Epithelial cell of esophagus (primary cell): ENCODE measurements at places on chromosomes 11 and 22.

GRCh38 chr11:27148506-27148905, 107.9 kb downstream of the BBOX1 start:
- no peak for DNase-seq

GRCh38 chr11:44592125-44592940, 26.9 kb downstream of the CD82 start:
- no peak for DNase-seq

DNA sequence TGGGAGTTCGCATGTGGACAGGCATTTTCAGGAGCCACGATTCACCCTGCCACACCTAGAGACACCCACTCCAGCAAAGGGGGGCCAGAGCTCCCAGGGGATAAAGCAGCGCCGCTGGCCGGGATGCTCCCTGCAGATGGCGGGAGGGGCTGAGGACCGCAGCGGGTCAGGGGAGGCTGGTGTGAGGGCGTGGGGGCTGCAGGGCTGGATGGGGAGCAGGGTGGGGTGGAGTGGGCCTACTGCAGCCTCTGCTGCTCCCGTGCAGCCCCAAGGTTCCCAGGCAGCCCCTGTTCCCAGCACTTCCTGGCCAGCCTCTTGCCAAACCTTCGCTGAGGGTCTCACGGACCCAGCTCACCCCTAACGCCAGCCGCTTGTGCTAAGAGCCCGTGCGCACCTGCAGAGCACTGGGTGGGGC, 13.0 kb downstream of the MUC5B start:
- DNase-seq, result no peak

DNA sequence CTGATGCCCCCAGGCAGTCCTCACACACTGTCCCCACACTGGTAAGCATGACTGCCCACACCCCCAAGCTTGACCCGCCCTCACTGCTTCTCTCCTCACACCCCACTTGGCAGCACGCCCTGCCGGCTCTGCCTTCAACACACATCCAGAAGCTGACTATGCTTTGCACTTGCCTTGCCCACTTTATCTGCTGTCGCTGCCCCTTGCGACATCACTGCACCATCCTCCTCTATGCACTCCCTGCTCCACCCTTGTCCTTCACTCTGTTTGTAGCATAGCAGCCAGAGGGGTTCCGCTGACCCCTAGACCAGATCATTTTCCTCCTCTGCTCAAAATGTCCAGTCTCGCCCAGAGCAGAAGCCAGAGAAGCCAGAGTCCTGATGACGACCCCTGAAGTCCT, 25.3 kb upstream of the SLC25A1 start:
- DNase-seq, result no peak

GRCh38 chr11:75497788-75498409, 27.8 kb downstream of the GDPD5 start:
- DNase-seq, result no peak

GRCh38 chr22:29225422-29226090, 19.9 kb downstream of the EMID1 start:
- no peak for DNase-seq

DNA sequence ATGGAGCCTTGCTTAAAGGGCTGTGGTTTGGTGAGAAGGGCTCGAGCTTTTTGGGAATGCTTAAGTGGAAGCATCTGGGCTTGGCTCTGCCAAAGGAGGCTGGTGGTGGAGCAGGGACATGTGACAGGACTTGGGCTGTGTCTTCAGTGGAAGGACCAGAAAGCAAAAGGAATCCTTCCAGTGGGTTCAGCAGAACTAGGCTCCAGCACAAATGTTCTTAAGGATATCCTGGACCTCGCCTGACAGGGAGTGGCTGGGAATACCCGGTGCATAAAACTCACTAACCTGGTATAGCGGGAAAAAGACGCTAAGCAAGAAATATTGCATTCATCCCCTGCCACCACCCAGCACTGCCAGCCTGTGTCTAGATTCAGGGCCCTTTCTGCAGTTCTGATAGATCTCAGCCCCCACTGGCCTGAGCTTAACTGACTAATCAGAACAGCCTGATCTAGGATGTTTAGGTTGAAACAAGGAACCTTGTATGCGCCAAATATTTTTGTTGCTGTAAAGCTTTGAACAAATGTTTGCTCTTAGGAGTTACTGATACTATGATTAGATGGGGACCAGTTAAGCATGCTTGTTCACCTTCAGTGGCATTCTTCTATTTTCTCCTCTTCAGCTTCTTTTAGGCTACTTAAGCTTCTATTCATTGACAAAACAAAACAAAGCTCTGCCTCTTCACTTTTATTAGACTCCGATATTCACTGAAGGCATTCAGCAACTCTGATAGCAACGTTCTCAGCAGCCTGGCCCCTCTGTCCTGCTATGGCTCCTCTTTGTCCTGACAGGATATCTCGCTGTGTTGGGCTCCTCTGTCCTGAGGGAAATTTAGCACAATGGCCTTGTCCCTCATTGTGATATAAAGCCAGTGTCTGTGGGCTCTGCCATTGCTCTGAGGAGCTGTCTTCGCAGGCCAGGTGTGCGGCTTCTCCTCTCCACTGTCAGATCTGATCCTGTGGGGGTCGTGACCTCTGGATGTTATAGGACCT, 25.0 kb downstream of the PPFIBP2 start:
- peak; percentile 74 for DNase-seq

DNA sequence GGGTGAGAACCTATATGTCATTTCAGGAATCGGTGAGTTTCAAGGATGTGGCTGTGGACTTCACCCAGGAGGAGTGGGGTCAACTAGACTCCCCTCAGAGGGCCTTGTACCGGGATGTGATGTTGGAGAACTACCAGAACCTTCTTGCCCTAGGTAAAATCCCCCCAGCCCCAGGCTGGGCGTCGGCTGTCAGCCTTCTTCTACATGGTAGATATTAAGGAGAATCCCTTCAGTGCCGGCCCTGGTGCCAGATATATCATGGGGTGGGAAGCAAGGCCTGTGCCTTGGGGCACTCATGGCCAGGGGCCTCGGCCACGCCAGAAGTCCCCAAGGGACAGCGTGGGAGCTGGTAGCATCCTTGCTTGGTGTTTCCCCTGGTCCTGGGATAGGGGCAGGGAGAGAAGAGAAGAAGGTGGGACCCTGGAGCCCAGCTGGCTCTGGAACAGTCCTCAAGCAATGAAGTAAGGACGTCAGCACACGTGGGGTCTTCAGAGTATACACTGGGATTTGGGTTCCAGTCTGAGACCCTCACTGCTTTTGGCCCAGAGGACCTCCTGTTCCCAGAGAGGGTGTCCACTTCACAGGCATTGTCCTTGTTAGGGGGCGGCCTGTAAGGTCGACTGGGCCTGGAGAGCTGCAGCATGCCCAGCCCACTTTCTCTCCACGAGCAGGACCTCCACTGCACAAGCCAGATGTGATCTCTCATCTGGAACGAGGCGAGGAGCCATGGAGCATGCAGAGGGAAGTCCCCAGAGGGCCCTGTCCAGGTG, 6.8 kb downstream of the ZNF74 start:
- DNase-seq, result no peak

GRCh38 chr11:60242740-60243239, at the start of gene MS4A4E:
MS4A4E (minus strand) TSS chr11:60243137; CDS start chr11:60230055, 13,082 bp downstream.
- DNase-seq, result no peak

DNA sequence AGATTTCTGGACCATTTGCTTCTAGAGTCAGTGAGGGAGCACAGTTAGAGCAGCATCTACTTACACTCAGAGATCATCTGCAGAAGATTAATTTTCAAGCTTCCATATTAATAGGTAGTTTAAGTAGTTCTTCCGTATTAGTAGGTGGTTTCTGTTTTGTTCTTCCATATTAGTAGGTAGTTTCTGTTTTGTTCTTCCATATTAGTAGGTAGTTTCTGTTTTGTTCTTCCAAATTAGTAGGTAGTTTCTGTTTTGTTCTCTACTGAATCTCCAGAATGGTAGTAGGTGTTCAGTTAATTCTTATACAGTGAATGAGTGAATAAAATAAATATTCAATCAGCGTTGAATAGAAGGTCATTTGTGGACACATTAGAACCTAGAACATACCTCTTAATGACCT, 175.7 kb downstream of the TMEM135 start:
- no peak for DNase-seq

DNA sequence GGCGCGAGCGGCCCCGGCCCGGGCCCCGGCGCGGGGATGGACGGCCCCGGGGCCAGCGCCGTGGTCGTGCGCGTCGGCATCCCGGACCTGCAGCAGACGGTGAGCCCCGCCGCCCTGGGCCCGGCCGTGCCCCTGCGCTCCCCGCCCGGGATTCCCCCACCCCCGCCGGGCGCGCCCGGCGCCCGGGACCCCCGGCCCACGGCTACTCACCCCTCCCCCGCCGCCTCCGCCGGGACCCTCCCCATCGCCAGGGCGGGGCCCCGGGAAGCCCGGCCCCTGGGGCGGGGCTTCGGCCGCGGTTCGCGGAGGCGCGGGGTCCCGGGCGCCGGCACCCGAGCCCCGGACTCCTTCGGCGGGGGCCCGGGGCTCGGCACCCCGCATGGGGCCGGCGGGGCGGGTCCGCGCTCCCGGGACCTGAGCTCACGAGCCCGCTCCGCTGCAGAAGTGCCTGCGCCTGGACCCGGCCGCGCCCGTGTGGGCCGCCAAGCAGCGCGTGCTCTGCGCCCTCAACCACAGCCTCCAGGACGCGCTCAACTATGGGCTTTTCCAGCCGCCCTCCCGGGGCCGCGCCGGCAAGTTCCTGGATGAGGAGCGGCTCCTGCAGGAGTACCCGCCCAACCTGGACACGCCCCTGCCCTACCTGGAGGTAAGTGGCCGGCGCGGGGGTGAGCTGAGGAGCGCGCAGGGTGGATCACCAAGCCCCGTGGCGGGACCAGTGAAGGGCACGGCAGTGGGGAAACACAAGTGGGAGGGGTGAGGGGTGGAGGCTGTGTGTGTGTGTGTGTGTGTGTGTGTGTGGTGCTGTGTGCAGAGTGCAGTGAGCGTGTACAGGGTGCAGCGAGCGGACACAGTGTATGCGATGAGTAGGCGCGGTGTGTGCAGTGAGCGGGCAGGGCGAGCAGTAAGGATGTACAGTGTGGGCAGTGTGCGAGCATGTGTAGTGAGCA, 2.3 kb downstream of the SHANK3 start:
- DNase-seq, result peak; percentile 88

DNA sequence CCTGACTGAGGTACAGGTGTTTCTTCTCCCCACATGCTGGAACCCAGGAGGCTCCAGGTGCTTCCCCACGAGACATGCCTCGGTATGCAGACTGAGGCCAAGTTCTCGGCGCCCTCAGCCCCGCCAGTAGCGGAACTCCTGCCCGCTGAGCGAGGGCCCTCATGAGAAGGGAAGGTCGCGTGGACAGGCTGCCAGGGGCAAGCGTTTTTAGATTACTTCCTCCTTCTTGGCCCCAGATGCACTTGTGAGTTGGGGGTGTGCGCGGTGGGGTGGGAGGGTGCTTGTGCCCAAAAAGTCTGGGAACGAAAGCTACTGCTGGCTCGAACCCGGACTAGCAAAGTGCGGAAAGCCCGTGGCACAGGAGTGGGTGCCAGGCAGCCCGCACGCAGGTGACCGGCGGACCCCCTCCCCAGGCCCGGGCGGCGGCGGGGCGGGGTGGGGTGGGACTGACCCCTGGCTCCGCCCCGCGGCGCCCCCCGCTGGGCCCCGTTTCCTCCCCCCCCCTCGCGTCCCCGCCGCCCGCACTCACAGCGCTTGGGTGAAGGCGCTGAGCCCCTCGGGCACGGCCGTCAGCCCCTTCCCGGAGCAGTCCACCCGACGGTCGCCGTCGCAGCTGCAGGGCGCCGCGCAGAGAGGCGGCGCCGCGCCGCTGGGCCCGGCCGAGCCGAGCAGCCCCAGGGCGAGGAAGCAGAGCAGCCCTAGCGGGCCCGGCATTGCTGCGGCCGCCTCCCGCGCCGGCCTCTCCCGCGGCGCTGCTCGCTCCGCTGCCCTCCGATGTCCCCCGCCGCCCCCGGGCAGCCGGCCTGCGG, 797 bp downstream of the LGR4 start:
- DNase-seq, result peak; percentile 39

GRCh38 chr22:50194037-50194805, 6.6 kb upstream of the SELENOO start:
- no peak for DNase-seq

GRCh38 chr11:122981388-122982264, at the start of gene BSX:
BSX (minus strand) TSS chr11:122981834; CDS start chr11:122981671, 163 bp downstream.
- DNase-seq, result peak; percentile 59
